Stimulated activated CD8-positive, alpha-beta memory T cell treated with anti-CD3 and anti-CD28 coated beads, Interleukin-2, amount 100 ng/mL, for 48 hours (primary cell): ENCODE measurements at places on chromosomes 12 and 14.

DNA sequence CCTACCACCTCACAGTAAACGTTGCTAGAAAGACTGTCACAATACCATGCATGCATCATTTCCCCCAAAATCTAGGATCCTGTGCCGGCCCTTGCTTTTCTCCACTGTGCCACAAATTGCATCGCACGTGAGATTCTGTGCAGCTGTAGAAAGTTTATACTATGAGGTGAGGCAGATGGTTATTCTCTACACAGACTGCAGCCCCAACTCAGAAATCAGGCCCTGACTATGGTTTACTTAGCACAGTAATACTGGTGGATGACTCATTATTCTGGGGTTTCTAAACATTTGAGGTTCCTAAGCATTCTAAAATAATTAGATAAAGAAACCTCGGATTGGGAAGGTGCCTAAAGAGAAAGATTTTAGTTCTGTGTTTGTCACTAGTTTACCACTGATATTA lies 163.8 kb upstream of the CCDC198 start:
- DNase-seq, result no peak

GRCh38 chr12:80938397-80938796 lies 663 bp upstream of the LIN7A start:
- no peak for DNase-seq

DNA sequence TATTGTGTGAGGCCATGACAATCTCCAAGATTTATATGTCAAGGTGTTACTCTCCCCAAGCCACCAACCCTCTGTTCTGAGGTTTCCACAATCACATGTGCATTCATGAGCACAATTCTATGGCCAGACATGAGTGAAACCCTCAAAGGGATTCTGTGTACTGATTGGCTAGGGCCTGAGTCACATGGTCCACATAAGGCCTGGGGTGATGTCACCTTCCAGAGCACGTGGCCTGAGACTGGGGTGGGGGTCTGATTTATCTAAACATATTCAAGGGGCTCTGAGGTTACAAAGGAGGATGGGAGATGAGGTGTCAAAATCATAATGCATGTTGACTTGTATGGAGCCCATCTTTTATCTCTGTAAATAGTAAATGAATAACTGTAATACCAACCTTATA lies 1369.9 kb upstream of the TMEM132C start:
- no peak for DNase-seq

- no peak for DNase-seq
These were observed 147.8 kb upstream of the KRR1 start for GRCh38 chr12:75658901-75659823.

GRCh38 chr14:24813089-24813815 lies 179.3 kb upstream of the GZMB start:
- no peak for DNase-seq

GRCh38 chr14:33643426-33644181 lies 307.3 kb downstream of the EGLN3 start:
- DNase-seq, result no peak

- DNase-seq, result no peak
These were observed 430.5 kb upstream of the SOX5 start for GRCh38 chr12:24379861-24380521.
